ENCODE measurements at places on chromosomes 3 and 15.

DNA sequence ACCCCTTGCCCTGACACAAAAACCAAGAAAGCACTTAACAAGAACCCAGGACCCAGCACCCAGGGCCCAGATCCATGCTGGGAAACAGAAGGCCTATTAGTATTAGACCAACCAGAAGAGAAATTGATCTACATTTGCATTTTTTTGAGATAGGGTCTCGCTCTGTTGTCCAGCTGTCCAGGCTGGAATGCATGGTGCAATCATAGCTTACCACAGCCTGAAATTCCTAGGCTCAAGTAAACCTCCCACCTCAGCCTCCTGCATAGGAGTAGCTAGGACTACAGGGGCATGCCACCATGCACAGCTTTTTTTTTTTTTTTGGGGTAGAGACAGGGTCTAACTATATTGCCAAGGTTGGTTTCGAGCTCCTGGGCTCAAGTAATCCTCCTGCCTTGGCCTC lies 26.4 kb downstream of the CCDC12 start:
- no peak overlapping the region for H3K4me3 ChIP-seq
- peak overlapping the region; percentile 65 for H3K27ac ChIP-seq
- DNase-seq = no peak
- H3K36me3 ChIP-seq = peaks cover 23% of the 10 kb centered on the region

- H3K4me3 ChIP-seq = no peak overlapping the region
- H3K36me3 ChIP-seq = no peaks in the 10 kb centered on the region
- no peaks in the 10 kb centered on the region for H3K27me3 ChIP-seq
- DNase-seq = no peak
- H3K27ac ChIP-seq = no peak overlapping the region
- no peaks in the 10 kb centered on the region for H3K4me1 ChIP-seq
These were observed 99.8 kb downstream of the SERPINI1 start for GRCh38 chr3:167835359-167835758.

- peak; percentile 34 for DNase-seq
- no peaks in the 10 kb centered on the region for H3K36me3 ChIP-seq
- no peak overlapping the region for H3K27ac ChIP-seq
- H3K4me1 ChIP-seq = no peaks in the 10 kb centered on the region
- H3K4me3 ChIP-seq = no peak overlapping the region
These were observed 22.5 kb downstream of the CHST14 start for GRCh38 chr15:40493089-40493840.

DNA sequence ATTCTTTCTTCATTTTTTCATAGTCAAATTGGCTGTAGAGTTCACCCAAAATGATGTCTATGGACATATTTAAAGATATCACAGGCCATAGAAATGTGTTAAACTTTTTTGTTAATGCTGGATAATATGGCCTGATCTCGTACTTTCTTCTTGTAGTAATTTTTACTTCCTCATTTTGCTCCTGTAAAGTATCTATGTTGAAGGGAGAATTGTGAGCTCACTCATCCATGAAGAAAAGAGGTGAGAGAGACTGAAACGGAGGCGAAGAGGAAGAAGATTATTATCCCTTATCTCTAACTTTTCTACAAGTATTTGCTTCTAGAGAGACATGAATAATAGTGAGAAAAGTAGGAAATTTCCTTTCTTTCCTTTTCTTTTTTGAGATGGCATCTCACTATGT lies 613.8 kb upstream of the TBL1XR1 start:
- no peak overlapping the region for H3K27ac ChIP-seq
- no peak overlapping the region for H3K4me3 ChIP-seq
- H3K27me3 ChIP-seq = no peaks in the 10 kb centered on the region
- H3K36me3 ChIP-seq = no peaks in the 10 kb centered on the region

GRCh38 chr3:29057326-29057725 lies 223.5 kb upstream of the RBMS3 start:
- no peaks in the 10 kb centered on the region for H3K4me1 ChIP-seq
- no peak for DNase-seq
- H3K36me3 ChIP-seq = no peaks in the 10 kb centered on the region
- no peak overlapping the region for H3K27ac ChIP-seq
- no peak overlapping the region for H3K4me3 ChIP-seq
- H3K27me3 ChIP-seq = no peaks in the 10 kb centered on the region

GRCh38 chr3:100737334-100737733 lies 28.0 kb downstream of the TFG start:
- no peaks in the 10 kb centered on the region for H3K27me3 ChIP-seq
- DNase-seq = no peak
- no peak overlapping the region for H3K4me3 ChIP-seq
- no peaks in the 10 kb centered on the region for H3K4me1 ChIP-seq
- H3K27ac ChIP-seq = no peak overlapping the region

DNA sequence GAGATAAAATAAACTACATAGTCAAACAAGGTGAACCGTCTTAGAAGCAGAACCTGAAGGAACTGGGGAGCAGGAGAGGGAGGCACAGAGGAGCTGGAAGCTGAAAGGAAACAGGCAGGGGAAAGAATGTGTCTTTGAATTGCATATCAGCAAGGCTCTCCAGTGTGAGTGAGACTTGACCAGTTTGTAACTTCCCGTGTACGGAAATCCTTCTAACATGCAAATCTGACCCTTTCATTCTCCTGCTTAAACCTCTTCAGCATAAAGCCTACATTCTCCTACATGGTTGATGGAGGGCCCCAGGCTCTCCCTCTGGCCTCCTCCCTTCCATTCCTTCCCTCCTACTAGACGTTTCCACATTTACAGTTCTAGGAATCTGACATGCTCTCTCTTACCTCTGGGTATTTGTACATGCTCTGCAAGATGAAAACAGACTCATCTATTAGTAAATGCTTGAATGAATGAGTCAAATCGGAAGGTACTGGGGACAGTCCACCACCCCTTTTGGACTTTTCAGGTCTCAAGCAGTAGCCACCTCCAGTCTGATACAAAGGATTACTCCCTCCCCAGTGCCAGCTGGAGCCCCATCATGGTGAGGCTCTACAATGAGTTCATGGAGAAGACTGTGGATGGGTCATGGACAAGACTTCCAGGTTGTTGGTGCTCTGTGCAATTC lies 6.1 kb upstream of the SLC25A38 start:
- no peaks in the 10 kb centered on the region for H3K27me3 ChIP-seq
- no peak overlapping the region for H3K4me3 ChIP-seq
- DNase-seq = no peak
- peaks cover 5% of the 10 kb centered on the region for H3K4me1 ChIP-seq
- H3K36me3 ChIP-seq = no peaks in the 10 kb centered on the region
- no peak overlapping the region for H3K27ac ChIP-seq

DNA sequence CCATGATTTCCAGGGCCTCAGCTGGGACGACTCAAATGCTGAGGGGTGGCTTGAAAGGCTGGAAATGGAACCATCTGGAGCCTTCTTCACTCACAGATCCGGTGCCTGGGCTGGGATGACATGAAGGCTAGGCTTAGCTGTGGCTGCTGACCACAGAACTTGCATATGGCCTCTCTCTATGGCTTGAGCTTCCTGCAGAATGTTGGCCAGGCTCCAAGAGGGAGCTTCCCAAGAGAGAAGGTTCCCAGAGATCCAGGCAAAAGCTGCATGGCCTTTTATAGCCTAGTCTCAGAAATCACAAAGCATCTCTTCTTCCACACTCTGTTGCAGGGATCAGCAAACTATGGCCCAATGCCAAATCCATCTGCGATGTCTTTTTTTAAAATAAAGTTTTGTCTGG lies 44.8 kb downstream of the GATM start:
- H3K27me3 ChIP-seq = no peaks in the 10 kb centered on the region
- no peak overlapping the region for H3K4me3 ChIP-seq
- no peaks in the 10 kb centered on the region for H3K4me1 ChIP-seq
- no peak for DNase-seq
- no peak overlapping the region for H3K27ac ChIP-seq

DNA sequence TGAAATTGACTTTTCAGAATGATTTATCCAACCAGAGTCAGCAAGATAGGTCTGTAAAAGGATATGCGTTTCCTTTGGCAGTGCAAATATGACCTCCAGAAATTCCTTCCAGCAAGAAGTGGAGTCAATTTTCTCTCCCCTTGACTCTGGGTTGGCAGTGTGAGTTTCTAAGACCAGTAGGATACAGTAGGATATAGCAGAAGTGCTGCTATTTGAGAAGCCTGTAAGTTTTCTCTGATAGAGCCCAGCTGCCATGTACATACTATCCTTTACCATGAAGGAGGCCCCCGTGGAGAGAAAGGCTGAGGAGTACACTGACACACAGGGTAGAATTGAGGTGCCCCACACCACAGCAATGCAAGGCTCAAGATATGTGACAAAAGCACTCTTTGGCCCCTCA lies 409.1 kb upstream of the PDZRN3 start:
- no peaks in the 10 kb centered on the region for H3K27me3 ChIP-seq
- H3K36me3 ChIP-seq = no peaks in the 10 kb centered on the region
- H3K4me3 ChIP-seq = no peak overlapping the region

DNA sequence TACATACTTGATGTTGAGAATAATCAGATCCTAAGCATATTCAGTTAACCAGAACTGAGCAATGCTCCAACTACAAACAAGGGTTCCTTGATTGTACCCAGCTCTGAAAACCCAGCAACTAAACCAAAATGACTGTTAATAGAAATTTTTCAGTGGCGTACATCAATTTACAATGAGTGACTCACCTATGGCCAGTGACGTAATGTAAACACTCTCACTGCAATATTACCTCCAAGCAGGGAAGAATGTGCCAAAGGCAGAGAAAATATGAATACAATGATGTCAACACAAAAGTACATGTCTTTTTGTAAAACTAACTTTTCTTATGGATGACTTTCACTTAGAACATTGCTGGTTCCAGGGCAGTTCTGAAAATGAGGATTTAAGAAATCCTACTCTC lies 611.3 kb downstream of the EDEM1 start:
- no peak for DNase-seq
- no peak overlapping the region for H3K27ac ChIP-seq
- H3K4me3 ChIP-seq = no peak overlapping the region
- H3K27me3 ChIP-seq = no peaks in the 10 kb centered on the region
- no peaks in the 10 kb centered on the region for H3K36me3 ChIP-seq

DNA sequence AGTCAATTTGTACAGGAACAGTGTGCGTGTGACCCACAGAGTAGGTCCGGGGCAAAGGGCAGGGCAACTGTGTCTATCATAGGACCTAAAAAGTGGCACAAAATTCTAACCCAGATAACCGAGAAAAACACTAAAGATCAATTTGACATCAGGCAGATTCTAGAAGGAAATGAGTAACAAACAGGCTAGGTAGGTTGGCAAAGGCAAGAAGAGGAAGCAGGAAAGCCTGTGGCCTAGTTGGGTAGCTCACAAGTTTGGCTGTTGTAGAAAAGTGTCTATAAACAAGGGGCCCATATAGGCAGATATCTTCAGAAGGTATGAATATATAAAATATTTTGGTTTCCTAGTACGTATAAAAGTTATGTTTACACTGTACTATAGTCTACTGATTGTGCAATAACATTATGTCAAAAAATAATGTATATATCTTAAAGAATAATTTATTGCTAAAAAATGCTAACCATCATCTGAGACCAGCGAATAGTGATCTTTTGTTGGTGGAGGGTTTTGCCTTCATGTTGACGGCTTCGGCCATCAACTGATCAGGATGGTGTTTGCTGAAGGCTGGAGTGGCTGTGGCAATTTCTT lies 13.3 kb upstream of the OR5K1 start:
- no peaks in the 10 kb centered on the region for H3K4me1 ChIP-seq
- no peaks in the 10 kb centered on the region for H3K36me3 ChIP-seq
- H3K27me3 ChIP-seq = no peaks in the 10 kb centered on the region
- no peak overlapping the region for H3K4me3 ChIP-seq

GRCh38 chr15:56919609-56920366 lies 1.3 kb downstream of the TCF12 start:
- peak overlapping the region; percentile 87 for H3K4me3 ChIP-seq
- H3K27ac ChIP-seq = peak overlapping the region; percentile 64
- H3K36me3 ChIP-seq = peaks cover 28% of the 10 kb centered on the region
- no peaks in the 10 kb centered on the region for H3K27me3 ChIP-seq

DNA sequence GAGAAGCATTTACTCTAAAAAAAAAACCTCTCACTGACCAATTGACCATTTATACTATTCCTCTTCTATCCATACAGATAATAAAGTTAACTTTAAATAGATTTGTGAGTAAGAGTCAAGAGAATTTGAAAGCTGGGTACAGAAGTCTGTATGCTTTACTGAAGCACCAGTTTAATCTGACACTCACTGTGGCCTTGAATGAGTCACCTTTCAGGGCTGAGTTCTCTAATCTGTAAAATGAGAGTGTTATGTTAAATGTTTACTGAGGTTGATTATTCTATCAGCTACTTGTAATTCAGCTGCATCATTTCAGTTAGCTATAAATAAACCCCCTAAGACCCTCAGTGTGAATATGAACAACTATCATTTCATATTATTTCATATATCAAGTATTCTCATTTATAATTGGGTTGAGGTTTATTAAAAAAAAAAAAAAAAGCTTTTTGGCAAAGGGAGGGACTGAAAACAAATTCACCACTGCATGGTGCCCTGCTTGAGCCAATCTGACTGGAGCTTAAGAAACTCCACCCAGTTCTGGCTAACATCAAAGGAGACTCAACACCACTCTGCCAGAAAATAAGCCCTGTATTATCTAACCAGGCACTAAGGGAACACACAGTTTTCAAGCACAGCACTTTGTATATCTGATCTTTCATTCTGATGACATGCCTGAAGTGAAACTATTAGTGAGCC lies 2.8 kb downstream of the MAP4 start:
- H3K27me3 ChIP-seq = no peaks in the 10 kb centered on the region
- no peak overlapping the region for H3K4me3 ChIP-seq
- peaks cover 57% of the 10 kb centered on the region for H3K4me1 ChIP-seq
- no peaks in the 10 kb centered on the region for H3K36me3 ChIP-seq

DNA sequence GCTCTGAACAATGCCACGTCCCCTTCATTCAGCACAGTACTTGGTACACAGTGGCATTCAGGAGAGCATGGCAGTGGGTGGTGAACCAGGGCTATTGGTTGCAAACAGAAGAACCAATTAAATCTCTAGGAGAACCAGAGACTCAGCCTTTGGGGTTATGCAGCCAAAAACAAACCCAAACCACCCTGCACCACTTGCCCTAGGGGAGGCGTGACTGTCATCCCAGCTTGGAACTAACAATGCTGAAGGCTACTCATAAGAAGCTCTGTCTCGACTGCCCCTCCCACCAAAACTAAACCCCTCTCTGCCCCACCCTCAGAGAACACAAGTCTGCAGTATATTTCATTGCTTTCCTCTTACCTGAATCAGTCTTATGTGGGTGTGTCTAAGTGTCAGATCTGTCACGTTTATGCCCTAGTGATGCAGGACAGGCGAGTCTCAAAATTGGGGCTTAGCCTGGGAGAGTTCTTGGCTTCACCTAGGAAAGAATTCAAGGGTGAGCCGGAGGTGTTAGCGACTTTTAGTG lies 15.2 kb upstream of the KLHL40 start:
- no peak overlapping the region for H3K4me3 ChIP-seq
- H3K4me1 ChIP-seq = no peaks in the 10 kb centered on the region
- no peaks in the 10 kb centered on the region for H3K36me3 ChIP-seq
- DNase-seq = no peak
- no peak overlapping the region for H3K27ac ChIP-seq

GRCh38 chr15:52417957-52418356 lies 110.7 kb downstream of the MYO5A start:
- H3K36me3 ChIP-seq = no peaks in the 10 kb centered on the region
- no peak overlapping the region for H3K4me3 ChIP-seq

Data from Karpas-422 (cell line).